ENCODE measurements at places on chromosomes 12 and 14.

DNA sequence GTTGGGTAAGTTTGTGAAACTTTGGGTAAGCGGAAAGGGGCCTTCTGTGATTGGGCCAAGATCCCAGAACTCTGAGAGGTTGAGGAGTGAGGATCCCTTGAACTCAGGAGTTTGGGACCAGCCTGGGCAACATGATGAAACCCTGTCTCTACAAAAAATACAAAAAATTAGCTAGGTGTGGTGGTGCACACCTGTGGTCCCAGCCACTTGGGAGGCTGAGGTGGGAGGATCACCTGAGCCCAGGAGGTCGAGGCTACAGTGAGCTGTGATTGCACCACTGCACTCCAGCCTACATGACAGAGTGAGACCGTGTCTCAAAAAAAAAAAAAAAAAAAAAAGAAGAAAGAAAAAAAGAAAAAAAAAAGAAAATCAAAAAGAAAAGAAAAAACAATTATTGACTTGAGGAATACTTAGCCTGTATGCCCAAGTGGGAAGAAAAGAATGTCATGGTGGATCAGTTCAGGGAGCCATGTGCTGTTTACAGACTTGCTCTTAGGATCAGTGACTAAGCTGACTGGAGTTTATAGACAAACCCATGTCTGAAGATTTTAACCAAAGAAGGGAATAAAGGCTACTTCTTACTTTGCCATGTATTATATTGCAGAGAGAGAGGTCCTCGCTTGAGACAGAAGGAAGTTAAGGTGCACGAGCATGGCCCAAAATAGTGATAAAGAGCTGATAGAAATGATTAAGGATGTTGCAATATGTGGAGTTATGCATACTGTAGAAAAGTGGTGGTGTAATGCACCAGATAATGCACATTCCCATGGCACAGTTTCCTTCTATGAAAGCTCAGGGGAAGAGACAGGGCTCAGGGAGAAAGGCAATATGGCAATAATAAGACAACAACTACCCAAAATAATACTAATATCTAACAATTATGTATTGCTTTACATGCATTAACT, 881 bp downstream of the HSD17B6 start:
- no peak for DNase-seq

GRCh38 chr12:51424662-51425539, at the start of gene SLC4A8:
Gene SLC4A8, plus strand, starts transcription at chr12:51424831. Its CDS starts 157 bp downstream, at chr12:51424988.
- peak; percentile 96 for DNase-seq

GRCh38 chr12:116924558-116925453, 14.1 kb downstream of the FBXW8 start:
- no peak for DNase-seq

- no peak for DNase-seq
Measured at GRCh38 chr14:86625637-86626036, 1095.7 kb downstream of the FLRT2 start.

- no peak for DNase-seq
Measured at GRCh38 chr12:3315201-3315661, 175.8 kb upstream of the PRMT8 start.

GRCh38 chr14:60253649-60254048, 4.6 kb downstream of the PPM1A start:
- no peak for DNase-seq

GRCh38 chr12:62919838-62920237, 15.1 kb downstream of the PPM1H start:
- DNase-seq, result peak; percentile 12

- DNase-seq, result peak; percentile 58
Measured at GRCh38 chr12:52156757-52157565, 34.9 kb downstream of the KRT80 start.

DNA sequence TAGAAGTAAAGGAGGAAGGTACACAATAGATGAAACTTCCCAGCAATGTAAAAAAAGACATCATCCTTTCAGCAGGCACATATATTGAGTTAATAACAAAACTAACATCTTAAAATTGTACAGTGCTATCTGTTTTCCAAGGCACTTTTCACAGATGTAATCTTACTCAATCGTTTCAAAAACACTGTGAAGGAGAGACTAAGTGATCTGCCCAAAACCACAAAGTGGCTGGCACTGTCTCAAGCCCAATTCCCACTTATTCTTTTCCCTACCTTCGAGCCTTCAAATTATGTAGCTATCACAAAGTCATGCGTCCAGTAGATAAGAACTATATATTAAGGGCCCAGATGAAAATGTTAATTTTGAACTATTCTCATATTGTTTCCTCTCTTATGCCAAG, 193.6 kb upstream of the RASSF8 start:
- no peak for DNase-seq

- no peak for DNase-seq
Measured at GRCh38 chr12:9718968-9719367, 13.9 kb downstream of the CLECL1 start.

DNA sequence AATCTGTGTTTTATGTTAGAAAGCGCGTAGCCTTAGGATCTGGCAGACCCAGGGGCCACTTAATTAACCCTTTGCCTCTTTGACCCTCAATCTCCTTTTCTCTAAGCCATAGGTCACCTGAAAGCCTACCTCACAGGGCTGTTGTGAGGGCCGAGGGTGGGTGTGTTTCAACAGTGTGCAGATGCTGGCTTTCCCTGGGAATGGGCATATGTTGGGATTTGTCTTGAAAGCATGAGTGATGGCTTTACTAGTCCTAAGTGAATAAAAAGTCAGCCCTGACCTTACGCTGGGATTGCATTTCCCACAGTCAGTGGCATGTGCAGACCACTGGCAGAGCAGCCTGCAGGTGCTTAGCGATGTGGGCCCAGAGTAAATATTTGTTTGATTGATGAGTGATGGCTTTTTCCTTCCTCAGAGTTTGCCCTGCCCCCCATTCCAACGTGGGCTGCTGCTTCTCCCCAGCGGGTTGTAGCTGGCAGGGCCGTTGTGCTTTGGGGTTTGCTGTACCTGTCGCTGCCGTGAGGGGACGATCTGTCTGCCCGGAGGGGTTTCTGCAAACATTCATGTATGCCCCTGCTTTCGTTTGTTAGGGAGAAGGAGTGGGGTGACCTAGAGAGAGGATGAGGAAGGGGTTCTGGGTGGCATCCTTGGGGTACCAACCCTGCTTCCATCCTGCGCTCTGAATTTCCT, 31.5 kb downstream of the MEG3 start:
- no peak for DNase-seq

DNA sequence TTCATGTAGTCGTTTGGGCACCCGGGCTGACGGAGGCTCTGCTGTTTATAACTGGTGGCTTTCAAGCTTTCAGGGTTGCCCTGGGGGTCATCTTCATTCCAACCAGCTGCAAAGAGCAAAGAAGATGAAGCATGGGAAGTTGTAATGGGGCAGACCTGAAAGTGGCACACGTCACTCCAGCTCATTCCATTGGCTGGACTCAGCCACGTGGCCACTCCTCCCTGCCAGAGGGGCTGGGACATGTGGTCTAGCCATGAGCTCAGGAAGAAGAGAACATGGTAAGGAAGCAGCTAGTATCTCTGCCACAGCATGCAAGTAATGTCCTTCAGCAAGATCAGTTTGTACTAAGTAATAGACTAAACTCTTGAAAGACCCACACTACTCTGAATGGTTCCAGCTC, 51.7 kb upstream of the FERMT2 start:
- DNase-seq, result no peak

- peak; percentile 8 for DNase-seq
Measured at GRCh38 chr12:91381309-91381804, 198.7 kb upstream of the DCN start.
